ENCODE measurements at places on chromosomes 2 and 18.

GRCh38 chr2:117785740-117786139 is 28.8 kb upstream of the DDX18 start:
- DNase-seq: no peak

- no peak for DNase-seq
Observed at GRCh38 chr2:128396946-128397345, 78.3 kb upstream of the HS6ST1 start.

DNA sequence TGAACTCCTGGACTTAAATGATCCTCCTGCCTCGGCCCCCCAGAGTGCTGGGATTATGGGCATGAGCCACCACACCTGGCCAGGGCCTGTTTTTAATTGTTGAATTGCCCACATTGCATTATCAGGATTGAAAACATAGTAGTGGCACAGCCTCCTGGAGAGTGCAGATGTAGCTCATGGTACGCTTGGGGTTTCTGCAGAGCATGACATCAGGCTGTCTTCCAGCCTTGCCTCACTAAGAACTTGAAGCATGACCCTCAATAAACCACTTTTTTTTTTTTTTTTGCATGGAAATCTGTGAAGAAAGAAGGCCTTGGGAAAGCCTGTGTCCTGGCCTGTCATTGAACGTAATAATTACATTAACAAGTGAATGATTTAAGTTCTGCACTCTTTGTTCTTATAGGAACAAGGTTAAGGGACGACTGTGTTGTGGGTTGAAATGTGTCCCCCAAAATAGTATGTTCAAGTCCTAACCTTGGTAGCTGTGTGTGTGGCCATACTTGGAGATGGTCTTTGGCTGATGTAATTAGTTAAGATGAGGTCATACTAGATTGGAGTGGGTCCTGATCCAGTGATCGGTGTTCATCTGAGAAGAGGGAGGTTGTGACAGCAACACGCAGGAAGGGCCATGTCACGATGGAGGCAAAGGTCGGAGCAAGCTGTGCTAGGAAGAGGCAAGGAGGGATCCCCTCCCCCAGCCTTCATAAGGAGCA is 90.2 kb downstream of the AGAP1 start:
- no peak for DNase-seq

GRCh38 chr2:64101141-64101591 is 43.1 kb downstream of the PELI1 start:
- no peak for DNase-seq

DNA sequence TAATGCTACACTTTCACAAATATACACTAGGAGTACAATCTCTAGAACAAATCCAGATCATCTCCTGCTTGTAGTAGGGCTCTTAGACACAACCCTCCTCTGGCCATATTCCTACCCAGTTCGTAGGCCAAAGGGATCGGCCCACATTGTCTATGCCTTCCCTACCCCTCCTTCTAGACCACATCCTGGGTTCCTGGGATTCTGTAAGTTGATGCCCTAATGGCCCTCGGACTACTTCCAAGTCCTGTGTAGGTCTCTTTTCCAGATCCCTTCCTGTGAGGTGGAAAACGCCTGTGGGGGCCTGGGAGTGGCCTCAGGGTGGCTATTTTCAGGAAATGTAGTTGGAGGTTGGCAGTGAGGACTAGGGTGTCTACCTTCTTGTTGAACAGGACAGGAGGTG is 289.7 kb downstream of the ZNF385B start:
- DNase-seq: no peak

DNA sequence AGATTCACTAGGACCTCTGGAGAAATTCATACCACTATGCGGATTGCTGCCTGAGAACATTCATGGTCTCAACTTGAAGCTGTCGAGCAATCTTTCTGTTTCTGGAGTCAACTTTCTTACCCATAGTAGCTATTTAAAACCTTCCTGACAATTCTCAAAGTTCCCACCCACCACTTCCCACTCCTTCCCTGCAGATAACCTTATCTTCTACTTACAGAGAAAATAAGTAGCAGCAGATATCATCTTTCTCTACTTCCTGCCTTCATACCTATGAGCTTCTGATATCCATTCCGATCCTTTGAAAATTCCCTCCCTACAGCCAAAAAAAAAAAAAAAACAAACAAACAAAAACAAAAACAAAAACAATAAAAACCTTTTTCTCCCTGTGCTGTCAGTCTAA is 81.2 kb upstream of the CYRIA start:
- DNase-seq: no peak

- no peak for DNase-seq
Observed at GRCh38 chr2:230600285-230600684, 112.4 kb upstream of the CAB39 start.

- no peak for DNase-seq
Observed at GRCh38 chr2:178208817-178209216, 14.5 kb downstream of the OSBPL6 start.

- DNase-seq: no peak
Observed at GRCh38 chr2:76019128-76019527, 308.4 kb upstream of the GCFC2 start.

GRCh38 chr2:161381546-161381945 is 34.6 kb upstream of the TBR1 start:
- no peak for DNase-seq

- DNase-seq: no peak
Observed at GRCh38 chr2:60873381-60873780, 8.0 kb upstream of the REL start.

- no peak for DNase-seq
Observed at GRCh38 chr2:238162251-238162845, 3.6 kb downstream of the ERFE start.

DNA sequence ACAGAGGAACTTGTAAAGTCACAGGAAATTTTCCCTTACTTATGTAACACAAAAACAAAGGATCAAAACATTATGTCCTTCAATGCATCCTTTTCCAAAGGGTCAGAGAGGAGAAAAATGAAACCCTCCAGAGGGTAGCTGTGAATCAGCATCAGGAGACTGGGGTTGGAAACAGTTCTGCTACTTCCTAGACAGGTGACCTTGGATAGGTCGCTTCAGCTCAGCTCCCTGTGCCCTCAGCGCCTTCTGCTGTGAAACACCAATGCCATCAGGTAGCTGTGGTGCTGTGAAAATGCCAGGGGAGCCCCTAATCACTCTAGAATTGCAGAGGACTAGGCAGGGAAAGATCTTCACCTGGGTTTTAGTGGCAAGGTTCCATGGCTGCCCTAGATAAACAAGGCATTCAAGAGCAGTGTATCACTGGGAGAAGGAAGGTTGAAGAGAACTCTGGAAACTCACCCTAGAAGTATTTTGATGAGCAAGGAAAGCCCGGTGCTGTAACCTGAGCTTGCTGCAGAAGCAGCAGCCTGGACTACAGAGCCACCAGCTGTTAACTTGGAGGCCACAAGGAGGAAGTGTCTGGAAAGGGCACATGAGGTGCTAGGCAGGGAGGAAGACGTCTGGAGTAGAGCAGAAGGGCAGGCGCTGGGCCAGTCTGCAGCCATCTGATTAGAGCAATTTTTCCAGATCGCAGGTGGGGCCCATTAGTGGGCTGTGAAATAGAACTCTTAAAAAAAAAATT is 100.7 kb upstream of the MCFD2 start:
- DNase-seq: no peak

DNA sequence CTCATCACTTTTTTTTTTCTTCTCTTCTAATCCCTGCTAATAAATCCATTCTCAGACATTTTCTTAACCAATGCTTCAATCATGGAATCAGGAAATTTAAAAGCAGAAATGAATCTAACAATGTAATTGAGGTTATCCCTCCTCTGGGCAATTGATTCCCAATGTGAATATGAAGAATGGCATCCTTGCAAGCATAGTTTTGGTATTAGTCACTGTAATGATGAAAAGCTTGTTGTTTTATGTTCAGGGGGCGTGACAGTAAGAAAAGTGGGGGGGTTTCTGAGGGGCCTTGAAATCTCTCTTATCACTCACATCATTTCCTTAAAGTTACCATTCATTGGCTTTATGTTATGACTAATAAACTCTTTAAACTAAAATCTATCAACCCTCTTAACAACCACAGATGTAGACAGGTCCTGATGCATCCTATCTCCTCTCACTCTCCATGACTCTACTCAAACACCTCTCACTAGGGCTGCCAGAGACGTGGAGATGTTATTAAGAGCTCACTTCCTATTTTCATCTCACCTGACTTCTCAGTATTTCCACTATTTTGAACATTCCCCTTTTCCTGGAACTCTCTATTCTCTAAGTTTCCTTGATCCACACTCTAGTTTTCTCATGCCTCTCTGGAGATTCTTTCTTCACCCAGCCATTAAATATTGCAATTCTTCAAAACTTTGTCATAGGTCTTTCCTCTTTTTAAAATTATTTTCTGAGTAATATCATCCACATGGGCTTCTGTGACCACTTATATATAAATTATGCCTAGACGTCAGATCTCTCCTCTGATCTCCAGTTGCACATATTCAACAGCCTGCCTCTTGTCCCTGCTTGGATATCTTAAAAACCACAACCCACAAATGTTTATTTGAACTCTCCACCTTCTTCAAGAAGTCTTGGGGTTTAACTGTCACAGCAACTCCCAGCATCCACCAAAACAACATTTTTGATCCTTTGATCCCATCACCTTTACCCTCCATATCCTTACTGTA is 332.9 kb downstream of the CDH2 start:
- DNase-seq: no peak

- DNase-seq: no peak
Observed at GRCh38 chr2:72934683-72935610, 17.6 kb downstream of the EMX1 start.

- no peak for DNase-seq
Observed at GRCh38 chr2:231425811-231426703, 30.5 kb downstream of the B3GNT7 start.

DNA sequence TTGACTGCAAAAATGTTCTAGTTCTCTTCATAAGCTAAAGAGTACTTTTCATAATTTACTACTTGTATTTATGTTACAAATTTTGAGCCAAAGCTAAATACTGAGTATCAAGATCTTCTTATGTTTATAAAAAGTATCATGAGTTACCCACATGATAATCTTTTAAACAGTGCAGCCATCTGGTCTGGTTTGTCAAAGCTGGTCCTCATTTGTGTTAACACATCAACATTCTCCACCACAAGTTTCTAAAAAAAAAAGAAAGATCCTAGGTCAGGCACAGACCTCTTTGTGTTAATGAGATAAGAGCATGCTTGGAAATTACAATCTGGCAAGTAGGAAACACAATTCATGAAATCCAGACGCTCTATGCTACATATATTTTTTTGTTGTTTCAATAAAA is 75.5 kb upstream of the FRZB start:
- no peak for DNase-seq

DNA sequence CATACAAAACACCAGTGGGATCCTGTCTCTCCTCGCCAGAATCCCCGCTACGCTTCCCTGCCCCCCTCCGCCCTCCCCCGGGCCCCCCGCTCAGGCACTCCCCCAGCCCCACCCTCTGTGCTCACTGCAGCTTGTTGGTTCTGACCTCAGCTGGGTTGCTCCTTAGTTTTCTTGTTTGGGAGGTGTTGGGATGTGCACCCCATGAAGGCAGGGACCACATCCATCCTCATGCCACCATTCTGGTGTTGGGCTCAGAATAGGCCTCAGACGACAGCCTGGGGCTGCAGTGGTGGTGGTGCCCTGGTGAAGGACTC is 4.6 kb downstream of the SNED1 start:
- no peak for DNase-seq

DNA sequence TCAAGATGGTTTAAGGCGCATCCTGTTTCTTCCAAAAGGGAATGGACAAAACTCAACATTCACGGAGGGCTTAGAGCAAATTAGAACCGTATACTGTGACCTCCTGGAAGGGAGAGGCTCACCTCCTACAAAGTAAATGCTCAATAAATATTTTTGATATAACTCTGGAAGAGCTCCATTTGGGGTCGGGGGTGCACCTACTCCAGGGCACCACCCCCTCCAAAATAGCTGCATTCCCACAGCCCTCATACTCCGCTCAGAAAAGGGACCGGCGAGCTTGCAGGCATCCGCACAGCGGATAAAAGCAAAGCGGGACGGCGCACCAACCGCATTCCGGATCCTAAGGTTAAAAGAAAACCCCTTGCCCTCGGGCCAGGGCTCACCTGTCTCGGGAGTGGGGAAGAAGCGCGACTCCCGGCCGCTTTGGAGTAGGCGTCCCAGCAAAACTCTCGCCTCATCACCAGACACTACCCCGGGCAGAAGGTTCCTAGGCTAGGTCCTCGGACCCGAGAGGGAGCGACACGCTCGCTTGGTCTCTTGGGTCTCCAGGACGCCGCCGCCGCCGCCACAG is 378 bp downstream of the WDPCP start:
- no peak for DNase-seq

DNA sequence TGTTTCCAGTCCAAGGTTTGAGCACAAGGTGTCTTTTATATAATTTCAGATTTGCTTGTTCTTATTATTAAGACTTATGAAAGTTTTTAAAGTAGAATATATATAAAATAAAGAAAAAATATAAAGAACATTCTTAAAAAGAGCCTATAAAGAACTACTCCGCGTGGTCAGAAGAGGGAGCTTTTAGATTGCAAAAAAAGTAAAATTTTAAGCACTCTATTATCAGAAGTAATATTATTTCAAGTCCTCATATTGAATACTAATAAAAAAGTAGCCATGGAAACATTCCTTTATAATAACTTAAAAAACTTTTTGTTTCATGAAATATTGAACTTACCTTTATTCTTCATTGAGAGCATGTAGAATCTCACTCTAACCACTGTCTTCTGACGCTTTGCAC is 51.4 kb downstream of the LINC00305 start:
- DNase-seq: no peak

DNA sequence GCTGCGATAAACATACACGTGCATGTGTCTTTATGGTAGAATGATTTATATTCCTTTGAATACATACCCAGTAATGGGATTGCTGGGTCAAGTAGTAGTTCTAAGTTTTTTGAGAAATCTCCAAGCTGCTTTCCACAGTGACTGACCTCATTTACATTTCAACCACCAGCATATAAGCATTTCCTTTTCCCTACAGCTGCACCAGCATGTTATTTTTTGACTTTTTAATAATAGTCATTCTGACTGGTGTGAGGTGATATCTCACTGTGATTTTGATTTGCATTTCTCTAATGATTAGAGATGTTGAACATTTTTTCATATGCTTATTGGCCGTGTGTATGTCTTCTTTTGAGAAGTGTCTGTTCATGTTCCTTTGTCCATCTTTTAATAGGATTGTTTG is 22.8 kb downstream of the GALNT1 start:
- DNase-seq: no peak

GRCh38 chr2:168889635-168890005 is 610 bp downstream of the SPC25 start:
- no peak for DNase-seq

- no peak for DNase-seq
Observed at GRCh38 chr2:105712166-105712915, 32.4 kb upstream of the NCK2 start.

- DNase-seq: no peak
Observed at GRCh38 chr2:134220344-134220974, 33.4 kb upstream of the MGAT5 start.

DNA sequence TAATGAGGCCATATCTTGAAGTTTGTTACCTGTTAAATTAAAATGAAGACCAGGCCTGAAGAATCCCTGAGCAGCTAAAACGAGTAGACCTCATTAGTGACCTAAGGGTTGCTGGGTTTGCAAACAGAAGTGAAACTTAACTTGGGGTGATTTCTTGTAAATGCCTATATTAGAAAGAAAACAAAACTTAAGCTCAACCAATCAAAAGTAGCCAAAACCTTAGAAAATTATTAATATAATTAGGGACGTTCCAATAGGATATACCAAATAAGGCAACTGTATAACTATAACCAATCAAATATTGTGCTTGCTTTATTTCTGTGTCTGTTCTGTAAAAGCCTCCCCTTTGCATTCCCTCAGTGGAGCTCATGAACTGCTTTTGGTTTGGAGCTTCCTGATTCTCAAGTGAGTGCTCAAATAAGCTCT is 137.9 kb upstream of the VRK2 start:
- no peak for DNase-seq

All from T-helper 2 cell treated with Interferon-gamma antibody and Interleukin-4, amounts not matched to agents 5 μg/mL and 100 μg/mL, for 36 hours (primary cell).